ENCODE measurements at places on chromosomes 6 and 20.

DNA sequence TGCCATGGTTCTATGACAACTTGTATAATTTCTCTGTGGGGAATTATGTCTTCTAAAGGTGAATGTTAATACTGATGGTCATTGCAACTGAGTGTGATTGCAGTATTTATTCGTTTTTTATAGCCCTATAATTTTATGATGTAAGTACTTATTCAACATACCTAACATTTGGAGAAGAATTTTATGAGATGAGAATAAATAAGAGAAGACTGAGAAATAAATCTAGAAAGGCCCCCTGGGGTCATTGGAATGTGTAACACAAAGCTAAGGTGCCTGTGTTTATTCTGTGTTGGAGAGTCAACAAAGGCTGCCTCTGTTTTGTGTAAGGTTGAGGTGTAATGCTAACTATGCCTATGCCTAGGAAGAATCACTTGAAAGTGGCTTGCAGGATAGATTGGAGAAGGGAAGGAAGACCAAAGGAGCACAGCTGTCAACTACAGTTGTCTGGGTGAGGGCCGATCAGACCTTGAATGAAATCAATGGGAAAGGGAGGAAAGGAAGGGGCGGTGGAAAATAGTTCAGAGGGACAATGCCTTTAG, 1076.7 kb downstream of the KIF16B start:
- no peak for DNase-seq

GRCh38 chr20:35187584-35188190, 15.8 kb downstream of the PROCR start:
- DNase-seq = no peak

GRCh38 chr6:129050086-129050485, 167.1 kb downstream of the LAMA2 start:
- no peak for DNase-seq

- DNase-seq = no peak
Observed at GRCh38 chr20:8315639-8316573, 183.8 kb downstream of the PLCB1 start.

DNA sequence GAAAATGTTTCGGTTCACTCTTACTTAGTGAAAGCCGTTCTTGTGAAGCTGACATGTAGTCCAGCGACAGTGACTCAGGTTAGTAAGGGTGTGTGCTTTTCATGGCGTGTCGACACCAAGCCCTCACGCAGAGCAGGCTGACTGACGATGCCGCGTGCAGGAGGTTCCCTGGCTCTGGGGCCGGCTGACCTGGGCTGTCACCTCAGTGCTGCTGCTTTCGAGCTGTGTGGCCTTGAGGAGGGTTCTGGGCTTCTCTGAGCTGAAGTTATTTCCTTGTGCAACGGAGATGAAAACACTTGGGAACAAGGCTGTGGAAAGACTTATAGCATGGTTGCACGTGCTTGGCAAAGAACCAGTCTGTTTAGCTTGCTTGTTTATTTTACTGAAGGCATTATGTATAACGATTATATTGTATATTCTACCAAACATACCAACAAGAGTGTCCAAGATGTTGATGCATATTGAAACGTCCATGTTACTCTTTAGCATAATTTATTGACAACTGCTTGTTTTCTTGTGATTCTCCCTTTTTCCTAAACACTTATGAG, 59.2 kb downstream of the PHACTR3 start:
- no peak for DNase-seq

DNA sequence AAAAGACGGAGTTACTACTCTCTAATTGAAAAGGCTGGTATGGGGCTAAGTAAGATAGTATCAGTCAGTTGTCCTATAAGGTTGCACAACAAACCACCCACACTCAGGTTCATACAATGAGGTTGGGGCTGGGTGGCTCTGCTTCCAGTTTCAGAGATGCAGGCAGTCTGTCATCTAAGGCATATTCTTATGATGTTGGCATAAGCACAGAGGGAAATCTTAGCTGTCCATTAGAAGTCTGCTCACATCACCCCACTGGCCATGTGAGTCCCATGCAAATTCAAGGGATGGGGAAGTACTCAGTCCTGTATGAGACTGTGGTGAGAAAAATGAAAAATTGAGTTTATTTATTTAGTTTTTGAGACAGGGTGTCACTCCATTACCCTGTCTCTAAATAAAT, 118.6 kb downstream of the LAMP5 start:
- DNase-seq = no peak

DNA sequence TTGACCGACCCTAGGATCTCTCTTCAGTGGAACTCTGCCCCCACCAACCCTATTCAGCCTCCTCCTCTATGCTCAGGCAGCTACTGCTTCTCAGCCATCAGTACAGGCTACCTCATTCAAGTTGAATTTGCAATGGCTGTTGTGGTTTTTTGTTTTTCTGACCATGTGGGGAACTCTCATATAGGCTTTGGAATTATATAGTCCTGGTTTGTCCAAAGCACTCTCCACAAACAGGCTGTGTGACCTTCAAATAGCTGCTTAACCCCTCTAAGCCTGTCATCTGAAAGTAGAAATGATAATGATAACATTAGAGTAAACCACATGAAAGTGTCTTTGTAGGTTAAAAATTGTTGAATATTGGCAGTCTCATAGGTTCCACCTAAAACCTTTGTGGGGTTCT, 80.3 kb downstream of the UNC5CL start:
- no peak for DNase-seq

GRCh38 chr6:33103776-33104175, 28.0 kb downstream of the HLA-DPB1 start:
- no peak for DNase-seq

DNA sequence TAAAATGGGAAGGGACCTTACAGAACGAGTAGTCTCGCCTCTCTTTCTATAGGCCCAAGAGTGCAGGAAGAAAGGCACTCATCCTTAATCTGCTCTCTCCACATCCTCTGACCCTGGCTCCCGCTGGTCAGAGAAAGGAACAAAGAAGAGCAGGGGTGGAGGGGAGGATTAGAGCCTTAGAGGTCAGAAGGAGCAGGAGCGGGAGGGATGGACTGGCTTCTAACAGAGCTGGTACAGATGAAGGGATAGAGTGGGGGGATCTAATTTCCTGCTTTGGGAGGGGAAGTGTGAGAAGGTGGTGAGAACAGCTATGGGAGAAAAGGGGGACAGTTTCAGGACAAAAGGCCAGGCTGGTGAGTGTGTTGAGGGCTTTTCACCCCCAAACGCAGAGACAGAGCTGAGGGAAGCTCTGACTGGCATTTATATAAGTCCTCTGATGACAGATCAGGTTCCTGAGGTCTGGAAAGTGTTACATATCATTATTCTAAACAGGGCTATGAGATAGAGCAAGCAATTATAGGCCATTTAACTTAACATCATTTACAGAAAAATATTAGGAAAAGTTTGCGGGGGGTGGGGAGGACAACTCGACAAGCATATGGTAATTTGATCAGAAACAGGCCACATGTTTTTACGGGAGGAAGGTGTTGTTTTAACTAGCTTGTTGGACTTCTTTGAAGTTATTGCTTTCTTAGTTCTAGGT, 111.1 kb downstream of the FOXC1 start:
- DNase-seq = no peak

GRCh38 chr6:69696273-69696672, 100.5 kb downstream of the LMBRD1 start:
- DNase-seq = peak; percentile 3

GRCh38 chr6:105321728-105322127, 81.2 kb downstream of the PREP start:
- no peak for DNase-seq

- DNase-seq = no peak
Observed at GRCh38 chr6:32095338-32096086, 13.6 kb downstream of the TNXB start.

- DNase-seq = no peak
Observed at GRCh38 chr6:21808045-21808470, 214.5 kb downstream of the SOX4 start.

All from GM12865 (cell line).